CD4-positive, alpha-beta memory T cell (primary cell): ENCODE measurements at places on chromosomes 4 and X. TPM values are rescaled to one million over a fixed set of nuclear protein-coding genes. Genes with fewer than 3 reads are reported as not detected.

GRCh38 chrX:17443556-17443955 lies 68.6 kb downstream of the NHS start:
- DNase-seq: no peak

DNA sequence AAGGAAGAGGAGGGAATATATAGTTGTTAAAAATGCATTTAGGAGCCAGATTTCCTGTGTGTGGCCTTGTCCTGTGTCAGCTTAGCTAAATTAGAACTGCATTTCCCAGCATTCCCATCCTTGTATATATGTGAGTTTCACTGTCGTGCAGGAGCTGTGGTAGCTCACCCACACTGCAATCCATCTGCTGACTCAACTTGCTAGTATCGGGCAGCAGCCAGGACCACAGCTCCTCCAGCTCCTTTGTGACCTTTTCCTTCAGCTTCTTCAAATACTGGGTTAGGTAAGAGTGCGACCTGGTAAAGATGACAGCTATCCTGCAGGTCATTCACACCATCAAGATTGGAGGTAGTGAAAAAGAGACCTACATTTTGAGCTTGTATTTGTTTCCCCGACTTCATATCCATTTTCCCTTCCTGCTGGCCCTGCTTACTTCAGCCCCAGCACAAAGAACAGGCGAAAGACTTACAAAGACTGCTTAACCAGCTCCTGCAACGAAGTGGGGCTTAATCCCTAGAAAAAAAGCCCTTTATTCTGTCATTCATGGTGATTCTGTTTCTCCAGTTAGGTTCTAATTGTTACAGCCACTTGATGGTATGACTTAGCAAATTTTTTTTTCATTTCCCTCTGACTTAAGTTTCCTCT lies 11.4 kb downstream of the ASIC5 start:
- DNase-seq: no peak

Gene GAGE1
- total RNA-seq: not detected

- DNase-seq: no peak
These were observed 19.2 kb upstream of the BCOR start for GRCh38 chrX:40116925-40117324.

DNA sequence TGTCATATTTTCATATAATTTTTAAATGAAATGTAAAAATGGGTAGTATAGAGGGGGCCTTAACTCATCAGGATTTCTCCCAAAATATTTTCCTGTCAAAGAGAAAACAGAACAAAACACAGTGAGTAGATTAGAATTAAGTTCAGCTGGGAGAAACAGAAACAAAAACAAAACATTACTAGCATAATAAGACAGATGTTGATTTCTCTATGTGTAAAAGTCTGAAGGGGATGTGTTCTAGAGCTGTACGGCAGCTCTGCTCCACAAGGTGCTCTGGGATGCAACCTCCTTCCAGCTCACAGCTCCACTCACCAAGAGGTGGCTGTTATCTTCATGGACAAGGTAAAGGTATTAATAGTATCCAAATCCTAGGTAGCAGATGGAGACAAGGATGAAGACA lies 72.8 kb downstream of the ARHGEF38 start:
- no peak for DNase-seq

DNA sequence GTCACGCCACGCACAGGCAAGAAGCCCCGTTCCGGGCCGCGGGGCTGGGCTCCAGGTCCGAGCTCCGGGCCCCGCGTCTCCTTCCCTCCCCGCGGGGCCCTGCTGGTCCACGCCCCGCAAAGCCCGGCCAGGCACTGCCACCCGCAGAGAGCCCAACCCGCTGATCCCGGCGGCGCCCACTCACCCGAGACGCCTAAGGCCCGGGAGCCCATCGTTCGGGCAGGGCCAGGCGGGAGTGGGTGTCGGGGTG lies 870 bp downstream of the PDZD4 start:
- DNase-seq: no peak

- DNase-seq: no peak
These were observed 305.7 kb downstream of the DHX15 start for GRCh38 chr4:24278693-24279092.

- DNase-seq: no peak
These were observed 624.1 kb upstream of the GNPDA2 start for GRCh38 chr4:45350438-45350837.

Gene TRPC5OS
- total RNA-seq: not detected

Gene IL1RAPL2
- not detected for total RNA-seq

Gene CXCL8
- 4.6 TPM for total RNA-seq

DNA sequence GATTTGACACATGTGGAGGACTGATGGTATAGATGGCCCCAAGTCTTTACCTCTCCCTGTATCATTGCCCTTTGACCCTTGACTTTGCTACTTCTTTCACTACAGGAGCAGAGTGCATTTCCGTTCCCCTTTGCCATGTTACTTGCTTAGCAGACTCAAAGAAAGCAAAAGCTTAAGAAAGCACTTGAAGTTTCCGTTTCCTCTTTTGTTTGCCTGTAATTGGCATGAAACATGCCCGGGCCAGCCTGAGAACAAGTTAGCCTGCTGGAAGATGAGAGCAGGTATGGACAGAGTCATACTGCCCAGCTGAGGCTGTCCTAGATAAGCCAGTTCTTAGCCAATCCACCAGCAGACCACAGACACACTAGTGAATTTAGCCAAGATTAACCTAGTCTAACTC lies 206.0 kb downstream of the BCOR start:
- DNase-seq: no peak

- no peak for DNase-seq
These were observed 32.6 kb downstream of the FRMPD3 start for GRCh38 chrX:107482046-107482445.

- DNase-seq: no peak
These were observed 19.1 kb upstream of the KIAA0232 start for GRCh38 chr4:6763330-6763851.

Gene ADH6
- not detected for total RNA-seq

DNA sequence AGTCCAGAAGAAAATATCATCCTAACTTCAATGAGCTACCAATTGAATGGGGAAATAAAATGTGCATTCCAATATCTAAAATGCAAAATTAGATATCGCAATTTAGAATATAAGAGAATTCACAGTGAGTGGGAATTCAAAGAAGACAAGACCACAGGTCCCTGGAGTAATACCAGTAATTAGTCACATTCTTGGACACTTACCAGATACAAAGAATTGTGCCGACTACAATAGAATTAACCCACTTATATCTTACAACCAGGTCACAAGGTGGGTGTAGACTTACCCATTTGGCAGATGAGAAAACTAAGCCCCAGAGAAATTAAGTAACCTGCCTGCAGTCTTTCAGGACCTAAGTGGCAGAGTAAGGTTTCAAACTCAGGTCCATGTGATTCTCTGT lies 84.3 kb upstream of the C1QTNF7 start:
- DNase-seq: no peak

Gene RAB33A
- 9.7 TPM for total RNA-seq

DNA sequence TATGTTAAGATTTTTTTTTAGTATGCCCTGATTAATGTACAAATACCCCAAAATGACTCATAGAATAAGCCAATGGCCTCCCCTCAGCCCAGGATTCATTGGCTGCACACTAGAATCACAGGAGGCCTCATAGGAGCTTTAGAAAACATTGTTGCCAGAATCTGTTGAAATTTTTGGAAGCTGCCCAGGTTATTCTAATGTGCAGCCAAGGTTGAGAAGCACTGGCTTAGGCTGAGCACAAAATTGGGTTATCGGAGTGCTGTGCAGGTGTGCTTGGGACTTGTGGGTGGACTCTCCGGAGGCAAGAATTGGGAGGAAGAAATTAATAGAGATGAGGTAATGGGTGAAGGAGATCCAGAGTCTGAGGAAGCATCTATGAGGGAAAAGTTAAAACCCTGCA lies 41.3 kb upstream of the VCX start:
- DNase-seq: no peak

Gene DIPK2B
- not detected for total RNA-seq

Gene ZNF330
- total RNA-seq: 39.8 TPM

Gene CPZ
- total RNA-seq: not detected

DNA sequence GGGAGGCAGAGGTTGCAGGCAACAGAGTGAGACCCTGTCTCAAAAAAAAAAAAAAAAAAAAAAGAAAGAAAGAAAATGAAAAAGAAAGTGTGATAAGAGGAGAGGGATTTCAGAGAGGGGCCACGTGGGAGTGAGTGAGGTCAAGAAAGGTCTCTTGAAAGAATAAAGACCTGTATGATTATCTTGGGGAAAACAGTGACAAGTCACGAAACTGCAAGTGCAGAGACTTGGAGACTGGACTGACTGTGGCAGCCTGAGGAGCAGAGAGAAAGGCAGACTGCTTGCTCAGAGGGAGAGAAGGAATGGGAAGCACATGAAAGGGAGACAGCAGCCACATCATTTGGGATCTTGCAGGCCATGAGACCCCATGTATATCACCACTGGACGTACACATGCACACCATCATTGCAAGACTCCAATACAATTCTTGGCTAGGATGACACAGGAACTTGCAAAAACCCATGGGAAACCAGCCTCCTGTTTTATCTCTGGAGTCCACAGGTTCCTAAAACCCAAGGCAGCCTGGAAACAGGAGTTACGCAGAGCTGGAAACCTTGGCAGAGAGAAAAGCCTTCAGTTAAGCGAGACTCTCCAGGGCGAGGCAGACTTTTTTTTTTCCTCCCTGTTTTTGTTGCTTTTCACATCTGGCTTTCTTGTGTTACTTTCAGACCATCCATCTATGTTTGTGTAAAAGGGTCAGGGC lies 207.0 kb upstream of the TBL1X start:
- DNase-seq: no peak

GRCh38 chr4:111027526-111027925 lies 404.6 kb upstream of the PITX2 start:
- DNase-seq: no peak

Gene CXCL1
- not detected for total RNA-seq

Gene FGG
- not detected for total RNA-seq

DNA sequence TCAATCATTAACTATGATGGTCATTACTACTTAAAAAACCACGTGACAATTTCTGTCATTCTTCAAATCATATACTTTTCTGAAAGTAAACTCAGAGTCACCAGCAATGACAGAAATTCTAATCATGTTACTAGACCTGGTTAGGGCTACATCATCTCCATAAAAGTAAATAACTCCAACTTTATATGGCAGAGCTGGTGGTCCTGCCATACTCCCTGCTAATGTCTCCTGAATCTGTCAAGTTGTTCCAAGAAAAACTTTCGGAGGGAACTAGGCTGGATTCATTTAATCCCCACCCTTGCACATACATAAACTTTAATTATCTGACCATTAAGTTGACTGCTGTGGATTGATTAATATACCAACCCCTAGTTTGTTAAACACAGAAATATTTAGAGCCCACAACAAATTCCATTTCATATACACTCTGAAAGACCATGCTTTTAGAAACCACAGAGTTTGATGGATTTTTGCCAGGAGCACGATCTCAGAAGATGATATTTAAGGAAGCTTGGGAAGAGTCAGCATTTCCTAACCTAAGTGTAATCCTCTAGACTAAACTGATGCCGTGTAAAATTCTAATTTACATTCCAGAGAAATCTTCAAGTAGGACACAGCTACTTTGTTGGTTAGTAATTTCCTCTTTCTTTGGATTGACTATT lies 577.0 kb downstream of the FAT4 start:
- no peak for DNase-seq

DNA sequence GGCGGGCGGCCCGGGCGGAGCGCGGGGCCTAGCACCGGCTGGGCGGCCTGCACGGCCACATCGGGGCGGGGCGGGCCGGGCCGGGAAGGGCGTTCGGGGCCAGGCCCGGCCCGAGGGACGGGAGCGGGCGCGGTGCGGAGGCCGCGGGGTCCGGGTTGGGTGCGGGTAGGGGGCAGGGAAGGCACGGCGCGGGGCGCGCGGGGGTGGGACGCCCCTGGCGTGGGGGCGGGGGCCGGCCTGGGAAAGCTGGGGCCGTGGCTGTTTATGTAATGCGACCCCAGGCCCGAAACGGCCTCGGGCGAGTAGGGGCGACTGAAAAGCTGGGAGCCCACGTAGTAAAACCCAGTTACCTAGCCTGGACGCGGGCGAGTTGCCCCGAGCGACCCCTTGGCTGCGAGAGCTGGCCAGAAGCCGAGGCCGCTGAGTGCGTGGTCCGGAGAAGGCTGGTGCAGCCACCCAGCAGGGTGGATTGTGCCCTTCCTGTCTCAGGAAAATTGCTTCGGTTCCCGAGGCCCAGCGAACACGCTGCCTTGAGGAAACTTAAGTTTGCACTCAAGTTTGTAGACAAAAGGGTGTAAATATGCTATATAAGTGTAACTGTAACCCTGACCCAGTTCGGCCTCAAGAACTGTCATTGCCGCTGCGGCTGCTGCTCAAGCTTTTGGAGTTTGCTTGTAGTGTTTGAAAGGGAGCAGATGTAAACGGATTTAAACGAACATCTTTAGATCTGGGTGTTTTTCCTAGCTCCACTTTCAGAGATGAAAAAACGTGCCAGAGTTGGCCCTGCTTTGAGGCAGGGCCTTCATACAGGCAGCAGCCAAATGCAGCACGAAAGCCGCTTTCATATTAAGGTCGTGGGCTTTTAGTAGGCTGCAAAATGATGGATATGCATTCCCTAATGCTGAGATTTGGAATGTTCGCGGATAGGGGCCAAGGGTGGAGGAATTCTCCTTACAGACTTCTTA lies 674 bp downstream of the SEC24B start:
- DNase-seq: peak; percentile 19

Gene PPP1R2C
- total RNA-seq: not detected

DNA sequence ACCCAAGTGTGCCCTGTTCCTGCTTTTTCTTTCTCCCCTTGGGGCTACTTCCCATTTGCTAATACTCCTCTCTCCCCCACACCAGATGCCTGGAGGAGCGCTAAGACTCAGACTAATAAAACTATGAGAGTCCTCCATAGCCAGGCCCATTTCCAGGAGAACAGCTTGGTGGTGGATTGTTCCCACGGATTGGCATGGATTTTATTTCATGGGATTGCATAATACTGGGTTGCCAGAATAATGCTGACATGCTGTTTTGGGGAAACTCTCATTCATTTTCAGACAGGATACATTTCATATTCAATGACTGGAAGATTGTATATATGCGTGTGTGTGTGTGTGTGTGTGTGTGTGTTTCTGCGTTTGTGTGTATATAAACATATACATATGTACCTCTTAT lies 447.5 kb upstream of the PITX2 start:
- no peak for DNase-seq

DNA sequence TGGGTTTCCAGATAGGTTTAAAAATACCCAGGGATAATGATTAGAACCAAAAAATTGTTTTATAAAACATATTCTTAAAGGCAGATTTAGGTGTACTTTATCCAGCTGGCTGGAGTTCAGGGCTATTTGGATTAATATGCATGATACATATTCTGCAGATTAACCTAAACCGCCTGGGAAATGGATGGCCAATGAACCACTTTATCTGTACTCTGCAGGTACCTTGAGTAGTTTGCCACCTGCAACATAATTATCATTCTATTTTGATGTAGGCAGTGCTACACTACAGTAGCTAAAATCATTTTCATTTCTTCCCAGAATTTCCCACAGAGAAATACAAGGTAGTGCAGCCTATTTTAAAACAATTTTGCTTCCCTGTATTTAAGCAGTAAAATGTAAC lies 683.2 kb upstream of the GNPDA2 start:
- no peak for DNase-seq

Gene PCDH7
- total RNA-seq: not detected

GRCh38 chr4:171813526-171814250 lies 484 bp downstream of the GALNTL6 start:
- no peak for DNase-seq

- DNase-seq: no peak
These were observed 68.2 kb downstream of the FUNDC1 start for GRCh38 chrX:44474410-44474809.

GRCh38 chr4:107148904-107149303 lies 112.8 kb upstream of the DKK2 start:
- no peak for DNase-seq

Gene MEPE
- not detected for total RNA-seq

Gene NAP1L3
- total RNA-seq: 10.2 TPM

- no peak for DNase-seq
These were observed 634 bp downstream of the CWH43 start for GRCh38 chr4:48986654-48987164.

GRCh38 chr4:175776217-175776616 lies 35.8 kb downstream of the GPM6A start:
- DNase-seq: no peak
